ENCODE measurements at places on chromosomes 5 and 9. TPM values are rescaled to one million over a fixed set of nuclear protein-coding genes. Genes with fewer than 3 reads are reported as not detected.

MSMP gene
- total RNA-seq, result 0.88 TPM

GNA14 gene
- not detected for total RNA-seq

PRR16 gene
- total RNA-seq, result not detected

IFNA7 gene
- total RNA-seq, result not detected

RPL12 gene
- total RNA-seq, result 1,252 TPM

NDUFS4 gene
- 54.9 TPM for total RNA-seq

IRX4 gene
- total RNA-seq, result not detected

SOX30 gene
- not detected for total RNA-seq

GPR150 gene
- 0.56 TPM for total RNA-seq

ORM1 gene
- total RNA-seq, result not detected

GALNT12 gene
- 3.6 TPM for total RNA-seq

F2RL1 gene
- 0.14 TPM for total RNA-seq

ECPAS gene
- total RNA-seq, result 102 TPM

All from activated CD4-positive, alpha-beta T cell treated with anti-CD3 and anti-CD28 coated beads, Interleukin-2, amount 10 ng/mL, durations not matched to agents 24 days and 14 days (primary cell).